ENCODE measurements at places on chromosomes 4 and X. TPM values are rescaled to one million over a fixed set of nuclear protein-coding genes. Genes with fewer than 3 reads are reported as not detected.

DNA sequence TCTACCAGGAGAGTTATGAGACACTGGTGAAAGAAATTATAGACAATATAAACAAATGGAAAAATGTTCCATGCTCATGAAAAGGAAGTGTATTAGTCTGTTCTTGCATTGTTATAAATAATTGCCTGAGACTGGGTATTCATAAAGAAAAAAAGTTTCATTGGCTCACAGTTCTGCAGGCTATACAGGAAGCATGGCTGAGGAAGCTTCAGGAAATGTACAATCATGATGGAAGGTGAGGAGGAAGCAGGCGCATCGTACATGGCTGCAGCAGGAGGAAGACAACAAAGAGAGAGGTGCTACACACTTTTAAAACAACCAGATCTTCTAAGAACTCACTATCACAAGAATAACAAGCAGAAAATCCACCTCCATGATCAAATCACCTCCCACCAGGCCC is 184.3 kb downstream of the NPNT start:
- no peak for DNase-seq

DNA sequence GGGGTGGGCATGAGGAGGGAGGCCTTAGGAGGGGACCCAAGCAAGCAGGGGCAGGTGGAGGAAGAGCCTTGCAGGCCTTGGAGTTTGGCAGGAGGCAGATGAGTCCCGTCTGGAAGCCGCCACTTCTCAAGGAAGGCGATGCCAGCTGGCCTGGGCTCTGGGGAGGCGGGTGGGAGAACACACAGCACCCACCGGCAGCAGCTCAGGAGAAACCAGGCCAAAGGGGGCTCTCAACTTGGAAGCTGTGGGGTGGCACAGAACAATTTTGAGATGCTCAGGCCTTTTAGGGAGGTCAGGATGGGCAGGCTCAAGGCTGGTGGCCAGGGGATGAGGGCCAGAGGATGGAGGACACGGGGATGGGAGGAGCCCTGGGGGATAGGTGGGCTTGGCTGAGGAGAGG is 11.6 kb upstream of the DUSP9 start:
- no peak for DNase-seq

GRCh38 chr4:68797048-68797447 is 18.7 kb upstream of the UGT2B10 start:
- no peak for DNase-seq

DNA sequence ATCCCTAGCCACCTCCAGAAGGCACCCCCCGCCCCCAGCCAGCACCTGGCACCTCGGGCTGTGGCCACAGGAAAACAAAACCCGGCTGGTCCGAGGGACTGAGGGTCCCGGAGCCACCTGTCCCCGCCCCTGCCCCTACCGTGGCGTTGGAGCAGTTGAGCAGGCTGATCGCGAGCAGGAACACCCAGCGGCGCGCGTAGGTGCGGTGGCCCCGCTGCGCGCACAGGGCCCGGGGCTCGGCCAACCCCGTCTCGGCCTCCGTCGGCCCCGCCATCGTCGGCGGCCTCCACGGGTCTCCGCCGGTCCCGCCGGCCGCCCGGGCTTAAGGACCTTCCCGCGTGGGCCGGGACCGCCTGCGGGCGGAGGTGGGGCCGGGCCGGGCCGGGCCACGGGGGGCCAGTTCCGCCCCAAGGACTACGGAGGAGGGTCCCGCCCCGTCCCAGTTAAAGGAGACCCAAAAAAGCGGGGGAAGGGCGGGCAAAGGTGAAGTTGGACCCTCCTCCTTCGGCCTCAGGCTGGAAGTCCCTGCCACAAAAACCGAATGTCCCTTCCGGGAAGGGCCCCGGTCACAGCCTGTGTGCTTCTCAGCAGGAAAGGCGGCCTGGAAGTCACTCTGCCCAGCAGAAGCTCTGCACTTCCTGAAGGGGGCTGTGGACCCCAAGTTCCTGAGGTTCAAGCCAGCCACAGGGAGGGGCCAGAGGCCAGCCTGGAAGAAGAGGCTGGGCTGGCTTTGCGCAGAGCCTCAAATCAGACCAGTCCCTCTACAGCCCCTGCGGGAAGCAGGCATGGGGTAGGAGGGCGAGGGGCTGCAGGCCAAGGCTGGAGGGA is at the start of gene SLC49A3:
Gene SLC49A3, minus strand, starts transcription at position 298 of the 828 bp plus-strand sequence. Its CDS starts 24 bp downstream, at position 274.
- no peak for DNase-seq

GRCh38 chr4:820230-821172 is 5.4 kb downstream of the CPLX1 start:
- no peak for DNase-seq

GRCh38 chrX:45710081-45710801 is 509.6 kb upstream of the DIPK2B start:
- DNase-seq = peak; percentile 2

DNA sequence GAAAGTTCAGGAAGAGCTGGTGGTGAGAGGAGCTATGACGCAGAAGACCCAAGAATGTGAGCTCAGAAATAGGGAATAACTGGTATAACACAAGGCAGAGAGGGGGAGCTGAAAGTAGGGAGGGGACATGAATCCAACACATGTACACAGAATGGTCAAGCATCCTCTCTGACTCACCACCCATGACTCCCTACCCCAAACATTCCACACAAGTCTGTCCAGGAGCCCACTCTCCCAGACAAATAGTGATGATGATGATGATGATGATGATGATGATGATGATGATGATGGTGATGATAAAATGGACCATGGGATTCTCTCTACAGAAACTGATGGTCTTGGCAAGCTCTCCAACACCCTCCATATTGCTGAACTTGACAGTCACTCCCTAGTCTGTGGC is 46.4 kb downstream of the NAT8L start:
- no peak for DNase-seq

Gene FGF5
- total RNA-seq = not detected

Gene SCML1
- total RNA-seq = 4.5 TPM

Measured in natural killer cell (primary cell).